T47D (cell line): ENCODE measurements at places on chromosomes 12 and 14.

GRCh38 chr12:116066381-116067230 is 210.9 kb downstream of the MED13L start:
- peak; percentile 69 for DNase-seq

DNA sequence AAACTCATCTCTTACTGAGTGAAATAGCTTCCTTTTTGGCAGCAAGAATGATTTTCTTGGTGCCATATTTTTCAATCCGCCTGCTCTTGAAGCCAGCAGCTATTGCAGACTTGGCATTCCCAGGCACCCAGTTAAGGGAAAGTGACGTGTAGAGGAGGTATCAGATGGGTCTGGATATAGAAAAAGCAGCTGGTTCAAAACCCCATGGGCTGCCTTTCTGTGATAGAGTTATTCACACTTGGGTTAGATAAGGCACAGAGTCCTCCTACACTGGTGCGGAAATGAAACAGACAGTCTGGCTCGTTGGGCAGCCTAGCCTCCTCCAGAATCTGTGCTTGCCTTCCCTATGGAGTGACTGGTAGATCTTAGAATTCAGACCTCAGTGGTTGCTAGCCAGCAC is 62.2 kb downstream of the PTPN11 start:
- no peak for DNase-seq

DNA sequence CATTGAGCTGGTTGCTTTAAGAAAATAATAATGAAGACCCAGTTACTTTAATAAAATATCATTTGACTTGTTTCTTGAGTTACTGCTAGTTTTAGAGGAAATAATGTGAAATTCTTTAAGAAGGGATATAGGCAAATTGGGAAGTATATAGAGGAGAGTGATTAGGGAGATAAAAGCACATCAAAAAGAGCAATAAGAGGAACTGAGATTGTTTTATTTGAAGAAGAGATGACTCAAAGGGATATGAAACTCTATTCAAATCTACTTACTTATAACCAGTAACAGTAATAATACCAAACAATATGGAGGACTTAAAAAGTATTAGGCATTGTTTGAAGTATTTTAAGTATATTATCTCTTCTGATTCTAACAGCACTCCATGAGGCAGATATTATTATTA is 37.1 kb downstream of the LRRK2 start:
- no peak for DNase-seq

- no peak for DNase-seq
Observed at GRCh38 chr14:85093631-85094330, 436.2 kb upstream of the FLRT2 start.

GRCh38 chr12:3671330-3672112 is 81.4 kb downstream of the CRACR2A start:
- no peak for DNase-seq

DNA sequence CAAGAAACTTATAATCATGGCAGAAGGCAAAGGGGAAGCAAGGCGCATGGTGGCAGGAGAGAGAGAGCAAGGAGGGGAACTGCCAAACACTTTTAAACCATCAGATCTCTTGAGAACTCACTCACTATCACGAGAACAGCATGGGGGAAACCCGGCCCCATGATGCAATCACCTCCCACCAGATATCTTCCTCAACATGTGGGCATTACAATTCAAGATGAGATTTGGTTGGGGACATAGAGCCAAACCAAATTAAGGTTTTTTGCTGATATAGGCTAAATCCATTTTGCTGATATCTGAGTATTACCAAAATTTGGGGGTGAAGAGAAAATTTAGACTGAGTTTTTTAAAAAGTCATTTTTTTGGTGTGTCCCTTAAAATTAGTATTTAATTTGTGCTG is 54.9 kb upstream of the TMX1 start:
- DNase-seq, result no peak

- DNase-seq, result no peak
Observed at GRCh38 chr12:127194176-127194575, 1072.8 kb upstream of the TMEM132C start.

- no peak for DNase-seq
Observed at GRCh38 chr12:88398031-88398430, 182.2 kb downstream of the KITLG start.

GRCh38 chr12:46549527-46550265 is 177.1 kb upstream of the SLC38A2 start:
- DNase-seq, result no peak

- DNase-seq, result no peak
Observed at GRCh38 chr12:91704446-91704845, 441.2 kb downstream of the BTG1 start.

DNA sequence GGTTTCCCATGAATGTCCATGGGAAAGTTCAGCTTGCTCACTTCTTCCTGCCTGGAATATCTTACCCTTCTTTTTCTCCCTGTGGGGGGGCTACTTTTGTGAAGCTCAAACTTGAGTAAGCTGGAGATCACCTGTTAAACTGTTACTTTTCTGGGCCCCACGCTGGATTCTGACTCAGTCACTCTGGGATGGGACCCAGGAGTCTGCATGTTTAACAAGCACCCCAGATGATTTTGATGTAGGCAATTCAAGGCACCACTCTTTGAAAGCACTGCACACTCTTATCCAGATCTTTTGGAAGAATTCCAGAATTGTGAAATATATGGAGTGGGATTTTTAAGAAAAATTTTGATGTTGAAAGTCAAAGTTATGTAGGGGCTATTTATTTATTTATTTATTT is 46.3 kb upstream of the IGF1 start:
- no peak for DNase-seq

GRCh38 chr12:57385586-57385985 is 45.3 kb downstream of the R3HDM2 start:
- DNase-seq, result no peak

DNA sequence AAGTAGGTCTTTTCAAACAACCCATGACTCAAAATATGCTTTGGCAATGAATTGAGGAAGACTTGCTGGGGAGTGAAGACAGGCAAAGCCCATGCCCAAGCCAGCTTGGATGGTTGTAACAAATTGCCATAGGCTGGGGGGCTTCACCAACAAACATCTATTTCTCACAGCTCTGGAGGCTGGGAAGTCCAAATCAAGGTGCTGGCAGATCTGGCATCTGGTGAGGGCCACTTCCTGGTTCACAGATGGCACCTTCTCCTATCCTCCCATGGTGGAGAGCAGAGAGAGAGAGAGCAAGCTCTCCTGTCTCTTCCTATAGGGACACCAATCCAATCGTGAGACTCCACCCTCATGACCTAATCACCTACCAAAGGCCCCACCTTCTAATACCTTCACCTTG is 11.3 kb downstream of the DNAH10 start:
- DNase-seq, result no peak

DNA sequence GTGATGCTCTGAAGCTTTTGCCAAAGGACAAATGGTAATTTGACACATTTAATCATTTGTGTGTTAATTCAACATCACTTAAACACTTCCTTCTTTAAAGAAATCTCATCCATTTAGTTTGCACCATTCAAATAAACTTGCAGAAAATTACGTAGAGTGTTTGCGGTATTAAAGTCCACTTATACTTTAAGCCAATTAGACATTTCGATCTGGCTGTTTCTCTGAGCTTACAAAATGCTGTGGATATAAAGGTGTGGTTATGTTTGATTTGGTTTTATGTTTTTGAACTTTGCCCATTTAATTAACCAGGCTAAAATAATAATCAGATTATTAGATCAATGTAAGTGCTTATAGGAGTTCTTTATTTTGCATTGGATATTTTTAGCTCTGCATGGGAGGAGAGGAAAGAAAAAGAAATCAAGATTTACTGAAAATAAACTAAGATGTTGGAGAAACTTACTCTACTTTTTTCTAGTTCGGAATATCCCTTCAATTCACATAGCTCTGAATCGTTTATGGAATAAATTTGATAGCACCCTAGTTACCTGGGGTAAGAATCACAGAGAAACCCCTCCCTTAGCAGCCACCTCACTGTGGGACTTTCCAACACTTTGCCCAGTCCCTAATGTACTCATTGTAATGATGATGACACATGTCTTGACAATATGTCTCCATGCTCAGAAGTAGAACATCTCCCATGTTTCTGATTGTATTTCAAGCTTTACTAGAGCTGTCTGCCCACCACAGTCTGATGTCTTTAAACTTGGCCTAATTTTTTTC is 268.0 kb downstream of the BTG1 start:
- DNase-seq, result no peak
